Muscle of back (tissue), 13 donors: ENCODE measurements at places on chromosomes 7 and 10. TPM values are rescaled to one million over a fixed set of nuclear protein-coding genes. Genes with fewer than 3 reads are reported as not detected.
A peak's percentile ranks its signal among the peaks of the same experiment; 100 is the strongest.

The PLEKHA8 gene
- 11.3 TPM for polyA plus RNA-seq

The RNF148 gene
- not detected for polyA plus RNA-seq

GRCh38 chr10:79077488-79078173 lies 8.9 kb downstream of the ZMIZ1 start:
- no peak for DNase-seq

GRCh38 chr10:129741978-129742741 lies 221.9 kb downstream of the EBF3 start:
- no peak for DNase-seq

DNA sequence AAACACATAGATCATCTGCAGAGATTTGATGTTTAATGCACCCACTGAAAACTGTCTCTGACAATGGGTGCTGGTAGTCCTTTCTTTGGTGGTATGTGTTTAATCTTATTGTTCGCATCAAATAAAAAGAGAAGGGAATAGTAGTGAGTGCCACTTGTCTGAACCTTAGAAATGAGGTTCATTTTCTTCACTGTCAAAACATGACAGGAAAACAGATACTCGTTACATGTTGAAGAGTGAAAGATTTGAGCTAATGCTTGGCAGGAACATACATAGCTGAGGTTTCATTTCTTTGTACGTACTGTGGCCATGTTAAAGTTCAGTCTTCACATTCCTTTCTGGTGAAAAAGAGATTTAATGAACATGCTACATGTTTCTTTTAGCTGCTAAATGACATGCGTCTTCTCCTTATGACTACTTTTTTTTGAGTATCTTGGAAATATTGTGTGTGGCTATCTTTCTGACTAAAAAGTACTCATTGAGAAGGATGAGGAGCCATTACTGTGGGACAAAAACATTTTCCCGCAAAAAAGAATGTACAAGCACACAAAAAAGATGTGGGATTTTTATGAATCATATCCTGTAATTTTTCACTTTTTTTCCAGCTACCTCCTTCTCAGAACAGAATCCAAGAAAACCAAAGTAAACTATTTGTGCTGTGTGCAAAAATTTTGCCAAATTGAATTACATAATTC lies 108.0 kb downstream of the TWIST1 start:
- peak; percentile 49 for DNase-seq

The ANKRD1 gene
- polyA plus RNA-seq = 119 TPM

The PANK1 gene
- 13.2 TPM for polyA plus RNA-seq

The GDF2 gene
- polyA plus RNA-seq = not detected

GRCh38 chr7:34837801-34838201 lies 179.8 kb downstream of the NPSR1 start:
- no peak for DNase-seq

The LIPF gene
- polyA plus RNA-seq = not detected

- DNase-seq = no peak
These were observed 268.5 kb downstream of the RPS24 start for GRCh38 chr10:78301891-78302738.

The MAP3K8 gene
- 2.6 TPM for polyA plus RNA-seq

The ZNF800 gene
- 17.1 TPM for polyA plus RNA-seq

The BMPER gene
- 4.5 TPM for polyA plus RNA-seq

The PARP12 gene
- 10.4 TPM for polyA plus RNA-seq

The PROSER2 gene
- 7.8 TPM for polyA plus RNA-seq
